Aorta (tissue), 5 donors: ENCODE measurements at places on chromosomes 1 and 21. TPM values are rescaled to one million over a fixed set of nuclear protein-coding genes. Genes with fewer than 3 reads are reported as not detected.

GRCh38 chr1:110875216-110875731 is 2.3 kb downstream of the CD53 start:
- H3K27ac ChIP-seq: no peak overlapping the region
- DNase-seq: no peak
- H3K4me3 ChIP-seq: no peak overlapping the region
- no peaks in the 10 kb centered on the region for H3K4me1 ChIP-seq

GRCh38 chr1:158534496-158534895 is 19.7 kb downstream of the OR6Y1 start:
- H3K4me1 ChIP-seq: no peaks in the 10 kb centered on the region
- no peak for DNase-seq
- H3K27me3 ChIP-seq: no peaks in the 10 kb centered on the region
- no peaks in the 10 kb centered on the region for H3K36me3 ChIP-seq
- H3K4me3 ChIP-seq: no peak overlapping the region
- H3K27ac ChIP-seq: no peak overlapping the region

DNA sequence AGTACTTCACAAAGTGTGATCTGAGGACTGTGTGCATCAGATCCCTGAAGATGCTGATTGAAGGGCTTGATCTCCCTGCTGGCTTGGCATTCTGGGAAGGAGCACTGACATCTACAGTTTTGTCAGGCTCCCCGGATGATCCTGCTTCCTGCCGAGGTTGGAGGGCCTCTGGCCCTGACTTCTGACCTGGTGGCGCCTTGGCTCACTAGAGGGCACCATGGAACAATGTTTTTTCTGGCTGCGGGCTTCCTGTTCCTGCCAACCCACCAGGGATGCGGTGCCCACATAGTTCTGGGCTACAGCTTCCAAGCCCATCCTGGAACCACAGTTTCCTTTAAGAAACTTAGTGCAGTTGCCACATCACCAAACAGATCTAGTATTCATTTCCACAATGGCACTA is 38.8 kb upstream of the RASAL2 start:
- no peaks in the 10 kb centered on the region for H3K36me3 ChIP-seq
- H3K4me3 ChIP-seq: no peak overlapping the region
- H3K27ac ChIP-seq: no peak overlapping the region
- no peaks in the 10 kb centered on the region for H3K27me3 ChIP-seq

DNA sequence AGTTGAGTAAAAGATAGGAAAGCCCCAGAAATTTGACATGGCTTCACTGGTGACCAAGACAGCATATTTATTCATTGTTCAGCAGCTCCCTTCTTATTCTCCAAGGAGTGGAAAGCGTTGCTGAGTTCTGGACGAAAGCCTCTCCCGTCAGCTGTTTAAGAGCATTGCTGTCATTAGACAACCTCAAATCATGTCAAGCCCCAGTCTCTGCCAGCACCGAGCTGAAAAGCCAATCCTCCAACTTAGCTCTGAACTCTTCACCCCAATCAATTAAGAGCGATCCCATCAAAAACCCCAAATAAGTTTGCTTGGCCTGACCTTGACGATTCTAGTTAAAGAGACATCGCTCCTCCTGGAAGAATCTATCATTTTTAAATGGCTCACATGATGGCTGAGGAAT is 110.8 kb downstream of the PLPP3 start:
- no peak for DNase-seq
- H3K4me1 ChIP-seq: peaks cover 2% of the 10 kb centered on the region
- H3K36me3 ChIP-seq: no peaks in the 10 kb centered on the region
- no peaks in the 10 kb centered on the region for H3K27me3 ChIP-seq

NBPF4 gene
- total RNA-seq: 0.19 TPM

CA14 gene
- not detected for total RNA-seq
